ENCODE measurements at places on chromosomes 4 and X. TPM values are rescaled to one million over a fixed set of nuclear protein-coding genes. Genes with fewer than 3 reads are reported as not detected.
A peak's percentile ranks its signal among the peaks of the same experiment; 100 is the strongest.

- no peaks in the 10 kb centered on the region for H3K4me1 ChIP-seq
- no peak for DNase-seq
- H3K27me3 ChIP-seq, result no peaks in the 10 kb centered on the region
- H3K27ac ChIP-seq, result no peak overlapping the region
- H3K4me3 ChIP-seq, result no peak overlapping the region
These were observed 382.4 kb upstream of the GALNT7 start for GRCh38 chr4:172786039-172786792.

Gene CSAG2
- total RNA-seq, result not detected

DNA sequence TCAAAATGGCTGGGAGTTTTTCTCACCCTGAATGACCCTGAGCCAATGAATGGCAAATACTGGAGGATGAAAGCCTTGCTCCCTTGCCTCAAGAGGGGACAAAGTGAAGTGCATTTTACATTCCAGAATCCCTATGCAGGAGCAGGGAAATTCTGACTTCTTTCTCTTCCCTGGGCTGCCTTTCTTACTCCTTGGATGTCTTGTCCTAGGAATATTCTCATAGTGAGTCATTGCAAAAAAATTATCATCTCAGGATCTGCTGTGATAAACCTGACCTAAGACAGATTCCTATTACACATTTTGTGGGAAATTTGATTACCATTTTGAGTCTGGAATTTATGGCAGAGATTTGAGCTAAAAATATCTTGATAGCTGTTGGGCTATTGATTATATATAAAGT lies 199.9 kb downstream of the TMA16 start:
- no peaks in the 10 kb centered on the region for H3K36me3 ChIP-seq
- H3K27ac ChIP-seq, result no peak overlapping the region
- no peaks in the 10 kb centered on the region for H3K4me1 ChIP-seq
- no peak overlapping the region for H3K4me3 ChIP-seq

Gene ERCC6L
- total RNA-seq, result 6.7 TPM

Gene CFAP299
- not detected for total RNA-seq

DNA sequence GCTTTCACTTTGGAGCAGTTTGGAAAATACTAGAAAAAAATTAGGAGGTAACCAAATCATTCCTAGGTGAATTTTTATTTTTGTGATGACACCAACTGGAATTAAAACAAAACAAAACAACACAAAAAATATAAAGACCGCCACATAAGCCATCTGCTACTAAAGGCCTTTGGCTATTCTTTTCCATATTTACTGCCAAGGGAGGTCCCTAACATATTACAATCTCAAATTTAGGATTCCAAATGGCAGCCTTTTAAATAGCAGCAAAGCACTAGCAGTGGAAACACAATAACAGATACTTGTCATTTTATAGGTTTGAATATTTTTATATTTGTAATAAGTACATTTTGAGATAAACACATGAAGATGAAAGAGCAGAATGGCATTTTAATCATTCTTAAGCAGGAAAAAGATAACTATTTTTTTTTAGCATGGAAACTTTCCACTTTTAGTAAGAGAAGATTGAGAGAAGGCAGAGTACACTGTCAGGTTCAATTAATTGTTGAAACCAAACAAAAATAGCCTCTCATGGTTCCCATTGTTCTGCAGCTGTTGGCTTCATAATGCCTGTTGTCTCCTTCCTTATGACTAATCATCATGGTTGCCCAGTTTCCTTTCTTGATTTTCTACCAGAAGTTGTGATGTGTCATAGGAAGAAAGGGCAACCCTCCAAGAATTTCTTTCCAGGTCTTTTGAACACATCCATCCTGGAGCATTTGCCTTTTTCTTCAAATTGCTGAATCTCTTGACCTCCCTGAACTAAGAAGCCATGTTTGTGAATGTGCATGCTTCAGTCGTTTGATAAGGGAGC lies 219.0 kb upstream of the EMCN start:
- DNase-seq, result peak; percentile 97
- no peaks in the 10 kb centered on the region for H3K27me3 ChIP-seq
- H3K27ac ChIP-seq, result peak overlapping the region; percentile 83
- peaks cover 27% of the 10 kb centered on the region for H3K4me1 ChIP-seq
- no peak overlapping the region for H3K4me3 ChIP-seq

- no peaks in the 10 kb centered on the region for H3K4me1 ChIP-seq
- no peaks in the 10 kb centered on the region for H3K27me3 ChIP-seq
- H3K36me3 ChIP-seq, result no peaks in the 10 kb centered on the region
- no peak overlapping the region for H3K4me3 ChIP-seq
- no peak overlapping the region for H3K27ac ChIP-seq
These were observed 9.8 kb downstream of the AADAT start for GRCh38 chr4:170079981-170080380.

Gene NR3C2
- 16.4 TPM for total RNA-seq

Gene NSUN7
- total RNA-seq, result 0.18 TPM

Gene STOX2
- total RNA-seq, result 0.02 TPM

DNA sequence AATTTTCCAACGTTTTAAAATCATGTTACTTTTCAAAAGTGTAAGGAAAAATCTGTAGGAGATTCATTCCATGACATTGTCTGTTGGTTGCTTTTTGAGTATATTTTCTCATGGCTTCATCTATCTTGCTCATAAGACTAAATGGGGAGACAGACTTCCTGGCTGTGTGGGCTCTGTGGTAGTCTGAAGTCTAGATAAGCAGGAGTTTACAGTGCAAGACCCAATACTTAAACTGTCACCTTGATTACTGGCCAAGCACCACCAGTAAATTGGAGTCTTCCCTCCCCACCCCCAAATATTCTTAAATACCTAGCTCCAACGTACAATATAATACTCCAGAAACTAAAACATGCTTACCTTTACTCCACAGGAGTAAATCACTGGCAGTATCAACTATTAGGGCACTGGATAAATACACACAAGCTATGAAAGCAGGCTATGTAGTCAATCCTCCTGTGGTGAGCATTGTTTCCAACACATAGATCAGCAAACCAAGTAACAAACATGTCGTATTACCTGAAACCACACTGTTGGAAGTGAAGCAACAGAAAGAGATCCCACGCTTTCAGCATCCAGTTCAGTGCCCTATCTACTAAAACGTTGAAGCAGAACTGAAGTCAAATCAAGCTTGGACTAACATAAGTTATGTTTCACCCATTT lies 6.2 kb downstream of the HNRNPD start:
- no peak overlapping the region for H3K4me3 ChIP-seq
- no peak overlapping the region for H3K27ac ChIP-seq
- H3K4me1 ChIP-seq, result peaks cover 29% of the 10 kb centered on the region
- no peak for DNase-seq
- peaks cover 3% of the 10 kb centered on the region for H3K36me3 ChIP-seq
- no peaks in the 10 kb centered on the region for H3K27me3 ChIP-seq

DNA sequence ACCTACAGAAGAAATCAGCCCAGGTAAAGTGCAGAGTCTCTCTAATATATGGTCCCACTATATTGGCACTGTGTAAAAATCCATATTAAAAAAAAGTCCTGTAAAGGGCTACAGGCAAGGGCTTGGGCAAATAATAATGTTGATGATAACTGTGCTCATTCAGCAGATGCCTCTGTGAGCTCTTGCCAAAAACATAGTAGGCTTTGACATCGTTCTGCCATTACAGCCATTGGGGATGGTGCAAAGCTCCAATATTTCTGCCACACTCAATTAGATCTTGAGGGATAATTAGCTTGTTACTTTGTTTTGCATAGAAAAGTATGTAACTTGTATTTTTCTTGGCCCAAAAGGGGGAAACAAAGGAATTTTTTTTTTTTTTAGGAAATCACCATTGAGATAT lies 645.5 kb upstream of the FAM241A start:
- H3K4me3 ChIP-seq, result no peak overlapping the region
- no peak for DNase-seq
- H3K27ac ChIP-seq, result no peak overlapping the region
- no peaks in the 10 kb centered on the region for H3K27me3 ChIP-seq
- no peaks in the 10 kb centered on the region for H3K36me3 ChIP-seq

DNA sequence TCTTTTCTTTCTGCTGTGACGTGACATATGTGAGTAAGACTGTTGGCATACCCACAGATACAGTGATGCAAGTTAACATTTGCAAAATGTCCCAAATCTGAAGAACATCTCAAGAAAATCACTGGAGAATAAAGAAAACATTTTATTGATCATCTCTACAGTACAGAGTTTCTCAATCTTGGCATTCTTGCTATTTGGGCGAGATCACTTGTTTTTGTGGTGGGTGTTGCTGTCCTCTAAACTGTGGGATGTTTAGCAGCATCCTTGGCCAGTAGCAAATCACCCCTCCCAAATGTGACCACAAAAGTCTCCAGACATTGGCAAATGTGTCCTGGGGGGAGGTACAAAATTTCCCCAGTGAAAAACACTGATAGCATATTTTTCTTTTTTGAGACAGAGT lies 28.8 kb downstream of the AMELX start:
- H3K4me3 ChIP-seq, result no peak overlapping the region
- DNase-seq, result no peak
- H3K27me3 ChIP-seq, result no peaks in the 10 kb centered on the region
- H3K27ac ChIP-seq, result no peak overlapping the region
- no peaks in the 10 kb centered on the region for H3K36me3 ChIP-seq
- no peaks in the 10 kb centered on the region for H3K4me1 ChIP-seq

DNA sequence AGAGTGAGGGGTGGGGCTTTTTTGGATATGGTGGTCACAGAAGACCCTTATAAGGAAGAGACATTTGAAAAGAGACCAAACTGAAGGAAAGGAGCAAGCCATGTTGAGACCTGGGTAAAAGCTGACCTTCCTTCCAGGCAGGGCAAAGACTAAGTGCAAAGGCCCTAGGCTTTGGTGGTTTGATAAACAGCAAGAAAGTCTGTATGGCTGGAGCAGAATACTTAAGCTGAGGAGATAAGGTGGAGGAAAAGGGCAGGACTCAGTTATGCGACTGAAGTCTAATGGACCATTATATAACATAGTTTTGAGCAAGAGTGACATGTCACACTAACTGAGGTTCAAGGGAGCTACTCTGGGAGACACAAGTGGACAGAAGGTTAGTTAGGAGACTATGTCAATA lies 20.0 kb downstream of the SH3RF1 start:
- H3K27me3 ChIP-seq, result no peaks in the 10 kb centered on the region
- no peak for DNase-seq
- H3K4me3 ChIP-seq, result no peak overlapping the region
- no peaks in the 10 kb centered on the region for H3K36me3 ChIP-seq
- peak overlapping the region; percentile 75 for H3K27ac ChIP-seq

Gene STEEP1
- 23.1 TPM for total RNA-seq

GRCh38 chr4:38669208-38669607 lies 5.2 kb downstream of the KLF3 start:
- DNase-seq, result peak; percentile 86
- no peaks in the 10 kb centered on the region for H3K36me3 ChIP-seq
- peak overlapping the region; percentile 99 for H3K27ac ChIP-seq
- no peak overlapping the region for H3K4me3 ChIP-seq
- no peaks in the 10 kb centered on the region for H3K27me3 ChIP-seq

Gene STATH
- not detected for total RNA-seq

DNA sequence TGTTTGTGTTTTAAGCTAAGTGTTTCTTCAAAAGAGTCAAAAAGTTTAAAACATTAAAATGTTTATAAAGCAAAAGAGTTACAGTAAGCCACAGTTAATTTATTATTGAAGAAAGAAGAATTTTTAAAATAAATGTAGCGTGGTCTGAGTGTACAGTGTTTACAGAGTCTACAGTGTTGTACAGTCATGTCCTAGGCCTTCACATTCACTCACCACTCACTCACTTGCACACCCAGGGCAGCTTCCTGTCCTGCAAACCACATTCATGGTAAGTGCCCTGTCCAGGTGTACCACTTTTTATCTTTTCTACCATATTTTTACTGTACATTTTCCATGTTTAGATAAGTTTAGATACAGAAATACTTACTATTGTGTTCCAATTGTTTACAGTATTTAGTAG lies 239.7 kb upstream of the AGA start:
- no peaks in the 10 kb centered on the region for H3K36me3 ChIP-seq
- no peaks in the 10 kb centered on the region for H3K4me1 ChIP-seq
- H3K27me3 ChIP-seq, result no peaks in the 10 kb centered on the region
- H3K4me3 ChIP-seq, result no peak overlapping the region
- no peak for DNase-seq
- no peak overlapping the region for H3K27ac ChIP-seq

Gene ARL13A
- not detected for total RNA-seq

DNA sequence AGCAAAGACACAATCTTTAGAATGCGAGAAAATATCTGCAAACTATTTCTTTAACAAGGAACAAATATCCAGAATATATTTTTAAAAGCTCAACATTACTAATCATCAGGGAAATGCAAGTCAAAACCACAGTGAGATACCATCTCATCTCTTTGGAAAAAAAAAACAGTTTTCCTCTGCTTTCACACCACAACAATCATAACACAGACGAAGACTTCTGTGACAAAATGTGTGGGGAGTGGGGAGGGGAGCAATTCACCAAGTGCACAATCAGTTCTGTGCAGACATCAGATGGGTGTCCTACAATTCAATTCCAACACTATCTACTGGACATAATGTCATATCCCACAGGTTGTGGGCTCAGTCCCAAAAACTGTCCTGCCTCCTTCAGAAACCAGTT lies 293.2 kb upstream of the SLC7A11 start:
- DNase-seq, result no peak
- no peak overlapping the region for H3K27ac ChIP-seq
- no peak overlapping the region for H3K4me3 ChIP-seq
- no peaks in the 10 kb centered on the region for H3K36me3 ChIP-seq
- no peaks in the 10 kb centered on the region for H3K27me3 ChIP-seq

GRCh38 chr4:125676583-125676982 lies 361.8 kb downstream of the FAT4 start:
- DNase-seq, result no peak
- no peak overlapping the region for H3K27ac ChIP-seq
- H3K4me1 ChIP-seq, result no peaks in the 10 kb centered on the region
- no peak overlapping the region for H3K4me3 ChIP-seq
- no peaks in the 10 kb centered on the region for H3K36me3 ChIP-seq

DNA sequence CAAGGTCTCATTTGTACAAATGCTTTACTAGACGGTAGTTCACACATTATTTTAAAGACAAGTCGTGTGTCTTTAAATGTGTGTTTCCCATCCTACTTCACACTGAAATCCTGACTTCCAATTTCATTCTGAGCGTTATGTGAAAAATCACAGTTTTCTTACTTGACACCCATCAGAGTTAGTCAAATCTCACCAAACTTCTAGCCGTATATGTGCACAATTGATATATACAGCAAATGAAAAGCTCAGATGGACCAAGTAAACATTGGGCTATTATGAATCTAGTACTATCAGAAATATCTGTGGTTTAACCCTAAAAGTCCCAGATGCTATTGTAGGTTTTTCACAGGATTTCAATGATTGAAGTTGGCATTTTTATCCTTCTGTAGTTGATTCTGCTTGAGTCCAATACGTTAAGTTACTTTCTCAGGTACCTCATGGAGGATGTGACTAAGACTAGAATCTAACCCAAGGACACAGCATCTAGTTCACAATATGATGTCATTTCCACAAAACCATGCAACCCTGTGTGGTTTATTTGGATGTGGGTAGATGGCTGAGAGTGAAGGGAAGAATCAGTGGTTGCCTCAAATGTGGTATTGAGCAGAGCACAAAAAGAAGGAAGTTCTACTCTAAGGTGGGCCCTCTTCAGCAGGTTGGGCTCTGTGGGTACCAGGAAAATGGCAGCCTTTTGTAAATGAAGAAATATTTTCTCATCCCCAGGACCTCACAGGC lies 22.1 kb upstream of the TRIM60 start:
- no peak overlapping the region for H3K27ac ChIP-seq
- no peak for DNase-seq
- no peaks in the 10 kb centered on the region for H3K4me1 ChIP-seq
- no peak overlapping the region for H3K4me3 ChIP-seq
- H3K27me3 ChIP-seq, result no peaks in the 10 kb centered on the region
